ENCODE measurements at places on chromosomes 11 and 22.

GRCh38 chr22:50417411-50418210 is 57.2 kb downstream of the SBF1 start:
- DNase-seq: no peak

DNA sequence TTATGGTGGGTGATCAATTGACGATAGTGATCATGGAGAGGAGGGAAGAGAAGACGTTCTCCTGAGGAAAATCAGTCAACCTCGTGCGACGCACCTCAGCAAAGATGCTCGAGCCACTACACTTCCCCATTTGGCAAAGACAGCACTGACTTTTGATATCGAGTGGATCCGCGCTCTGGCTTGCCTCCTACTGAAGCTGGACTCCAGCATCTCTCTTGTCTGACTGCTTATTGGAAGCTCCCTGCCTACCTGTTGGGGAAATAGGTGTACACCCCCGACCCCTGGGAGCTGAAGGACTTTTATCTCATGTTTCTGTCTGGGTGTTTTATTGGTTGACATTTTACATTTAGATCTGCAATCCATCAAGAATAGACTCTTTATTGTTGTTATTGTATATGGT is 476.8 kb upstream of the B3GAT1 start:
- no peak for DNase-seq

DNA sequence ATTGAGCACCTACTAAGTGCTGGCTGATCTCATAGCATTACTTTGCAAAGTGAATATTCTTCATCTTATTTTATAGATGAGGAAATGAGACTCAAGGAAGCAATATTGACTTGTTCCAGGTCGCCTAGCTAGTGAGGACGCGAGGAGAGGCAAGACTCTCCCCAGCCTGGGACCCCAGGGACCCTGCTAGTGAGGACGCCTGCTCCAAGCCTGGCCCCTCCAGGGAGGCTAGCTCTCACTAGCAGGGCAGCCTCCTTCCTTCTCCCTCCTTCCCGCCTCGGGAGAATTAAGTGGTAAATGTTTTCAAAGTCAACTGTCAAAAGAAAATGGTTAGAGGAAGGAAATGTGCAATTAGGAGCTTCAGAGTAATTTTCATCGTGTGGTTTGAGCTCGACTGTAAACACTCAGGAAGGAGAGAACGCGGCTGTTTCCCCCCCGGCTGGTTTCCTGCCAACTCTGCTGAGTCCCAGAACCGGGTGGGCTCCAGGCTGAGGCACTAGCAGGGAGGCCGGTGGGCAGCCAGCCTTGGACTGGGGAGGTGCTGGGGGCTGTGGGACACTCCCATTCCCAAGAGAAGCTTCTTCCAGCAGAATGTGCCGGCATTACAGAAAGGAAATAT is 17.9 kb downstream of the MYEOV start:
- DNase-seq: no peak

- DNase-seq: peak; percentile 66
Measured at GRCh38 chr11:112174789-112175598, at the start of gene BCO2. Gene BCO2 (plus strand): TSS chr11:112175512. CDS start chr11:112175602, 90 bp downstream.

GRCh38 chr22:29152045-29152953 is 53.4 kb upstream of the EMID1 start:
- no peak for DNase-seq

GRCh38 chr11:72896431-72896830 is 82.2 kb downstream of the ATG16L2 start:
- DNase-seq: no peak

DNA sequence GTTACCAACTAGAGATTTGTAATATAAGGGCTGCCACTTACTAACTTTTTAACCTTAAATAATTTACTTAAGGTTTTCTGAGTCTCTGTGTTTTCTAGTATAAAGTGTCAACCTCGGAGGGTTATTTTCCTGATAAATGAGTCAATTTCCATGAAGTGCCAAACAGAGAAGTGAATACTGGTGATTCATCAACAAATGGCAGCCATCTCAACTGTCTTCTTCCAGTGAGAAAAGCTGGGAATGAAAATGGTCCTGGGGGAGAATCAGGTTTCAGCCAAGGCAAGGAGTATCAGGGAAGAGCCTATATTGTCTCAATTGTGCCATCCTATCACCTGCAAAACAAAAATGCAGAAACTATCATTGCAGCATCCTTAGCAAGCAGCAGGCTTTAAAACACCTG is 129.1 kb downstream of the LUZP2 start:
- DNase-seq: no peak

GRCh38 chr11:19607656-19608360 is 104.8 kb upstream of the NAV2 start:
- no peak for DNase-seq

DNA sequence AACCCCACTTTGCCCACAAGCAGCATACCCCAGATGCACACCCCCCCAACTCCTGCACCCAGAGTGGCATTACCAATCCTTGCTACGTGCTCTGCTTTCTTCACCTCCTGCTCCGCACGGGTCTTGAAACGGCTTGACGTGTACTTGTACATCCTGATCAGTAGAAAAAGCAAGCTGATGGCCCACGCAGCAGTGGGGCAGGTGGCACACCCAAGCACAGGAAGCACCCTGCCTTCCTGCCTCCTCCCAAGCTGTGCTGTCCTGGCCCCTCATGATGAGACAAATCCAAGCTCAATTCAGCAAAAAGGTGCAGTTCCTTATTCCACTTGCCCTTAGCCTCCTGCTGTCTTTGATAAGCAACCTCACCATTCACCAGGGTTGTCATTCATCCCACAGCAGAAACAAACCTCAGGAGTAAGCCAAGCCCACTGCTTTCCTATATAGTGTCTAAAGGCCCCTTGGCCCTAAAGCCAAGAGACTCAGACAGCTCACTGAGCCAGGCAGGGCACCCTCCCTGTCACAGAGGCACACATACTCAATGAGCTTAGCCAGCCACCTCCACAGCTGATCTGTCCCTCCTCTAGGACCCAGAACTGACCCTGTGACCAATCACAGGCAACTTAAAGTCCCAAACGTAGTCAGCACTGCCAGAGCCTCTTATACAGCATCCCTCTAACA is 27.8 kb downstream of the MORC2 start:
- DNase-seq: no peak

- DNase-seq: no peak
Measured at GRCh38 chr22:39177456-39177775, 24.9 kb upstream of the CBX7 start.

GRCh38 chr11:121236115-121237001 is 56.2 kb upstream of the SC5D start:
- DNase-seq: no peak

- DNase-seq: peak; percentile 35
Measured at GRCh38 chr11:32830413-32830738, 649 bp downstream of the PRRG4 start.

DNA sequence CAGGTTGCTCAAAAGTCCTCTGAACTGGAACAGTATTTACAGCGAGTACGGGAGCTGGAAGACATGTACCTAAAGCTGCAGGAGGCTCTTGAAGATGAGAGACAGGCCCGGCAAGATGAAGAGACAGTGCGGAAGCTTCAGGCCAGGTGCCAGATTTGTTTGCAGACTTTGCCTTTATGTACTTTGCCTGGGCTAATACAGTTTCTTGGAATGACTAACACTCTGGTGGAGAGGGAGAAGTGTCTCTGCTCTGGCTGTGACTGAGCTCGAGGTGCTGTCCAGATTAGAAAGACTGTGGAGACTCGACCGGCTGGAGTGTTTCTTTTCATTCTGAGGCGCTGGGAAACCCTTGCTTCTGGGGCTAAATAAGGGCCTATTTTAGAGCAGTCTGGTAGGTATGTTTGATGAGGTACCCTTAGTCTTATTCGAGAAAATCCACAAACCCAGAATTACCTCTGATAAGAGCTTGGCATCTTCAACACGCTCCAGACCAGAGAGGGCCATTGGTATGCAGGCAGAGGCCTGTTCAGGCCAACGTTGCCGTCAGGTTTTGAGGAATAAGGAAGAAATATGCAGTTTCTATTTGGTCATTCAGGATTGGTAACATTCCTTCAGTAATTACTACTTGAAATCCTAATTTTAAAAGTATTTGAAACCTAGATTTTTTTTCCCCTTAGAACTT is 76.5 kb downstream of the SWAP70 start:
- no peak for DNase-seq

- DNase-seq: peak; percentile 20
Measured at GRCh38 chr11:18277565-18278271, 11.7 kb downstream of the SAA1 start.

GRCh38 chr11:8068605-8069221 is 12.3 kb upstream of the TUB start:
- peak; percentile 72 for DNase-seq

GRCh38 chr11:134346101-134346975 is 14.6 kb downstream of the GLB1L2 start:
- no peak for DNase-seq

DNA sequence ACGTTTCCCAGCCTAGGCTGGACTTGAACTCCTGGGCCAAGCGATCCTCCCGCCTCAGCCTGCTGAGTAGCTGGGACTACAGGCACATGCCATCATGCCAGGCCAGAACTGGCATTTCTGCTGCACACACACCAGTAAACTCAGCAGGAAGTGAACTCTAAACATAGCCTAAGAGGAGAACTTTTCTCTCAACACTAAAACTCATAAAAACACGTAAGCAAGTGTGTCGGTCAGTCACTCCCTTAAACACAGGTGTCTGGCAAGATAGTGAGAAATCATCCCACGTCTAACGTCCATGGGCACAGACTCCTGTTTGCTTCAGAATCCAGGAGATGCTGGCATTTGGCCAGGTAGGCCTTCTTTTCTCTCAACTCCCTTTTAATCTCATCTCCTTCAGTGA is 104.8 kb downstream of the RPL27A start:
- DNase-seq: peak; percentile 35

- no peak for DNase-seq
Measured at GRCh38 chr22:44207981-44208317, 27.2 kb downstream of the PARVG start.

- DNase-seq: no peak
Measured at GRCh38 chr22:37784829-37785495, 22.8 kb upstream of the GCAT start.

DNA sequence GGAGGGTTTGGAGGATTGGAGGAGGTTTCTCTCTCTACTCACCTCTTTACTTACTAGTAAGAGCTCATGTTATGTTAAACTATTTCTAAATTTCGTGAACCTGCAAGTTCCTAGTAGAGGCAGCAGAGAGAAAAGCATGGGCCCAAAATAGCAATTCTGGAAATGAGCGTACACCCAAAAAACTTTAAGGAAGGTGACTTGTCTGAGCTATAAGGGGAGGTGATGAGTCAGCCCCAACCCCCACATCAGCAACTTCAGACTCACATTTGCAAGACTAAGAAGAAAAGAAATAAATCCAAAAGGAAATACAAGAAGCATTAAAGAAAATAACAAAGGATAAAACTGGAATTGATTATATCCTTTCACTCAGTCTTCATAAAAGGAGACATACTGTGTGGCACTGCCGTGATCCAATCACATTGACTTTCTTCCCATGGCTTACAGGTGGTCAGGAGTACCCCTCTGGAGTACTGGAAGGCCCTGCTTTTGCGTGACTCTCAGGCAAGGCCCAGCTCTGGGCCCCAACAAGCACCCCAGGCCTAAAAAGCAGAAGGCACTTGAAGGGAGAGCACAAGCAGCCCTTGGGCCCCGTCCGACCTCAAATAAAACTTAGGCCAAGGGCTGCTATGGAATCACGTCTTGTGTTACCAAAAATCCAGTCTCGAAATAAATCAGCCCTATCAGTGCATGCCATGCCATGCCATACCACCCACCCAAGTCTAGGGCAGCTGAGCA is 14.3 kb downstream of the PACSIN2 start:
- DNase-seq: no peak

DNA sequence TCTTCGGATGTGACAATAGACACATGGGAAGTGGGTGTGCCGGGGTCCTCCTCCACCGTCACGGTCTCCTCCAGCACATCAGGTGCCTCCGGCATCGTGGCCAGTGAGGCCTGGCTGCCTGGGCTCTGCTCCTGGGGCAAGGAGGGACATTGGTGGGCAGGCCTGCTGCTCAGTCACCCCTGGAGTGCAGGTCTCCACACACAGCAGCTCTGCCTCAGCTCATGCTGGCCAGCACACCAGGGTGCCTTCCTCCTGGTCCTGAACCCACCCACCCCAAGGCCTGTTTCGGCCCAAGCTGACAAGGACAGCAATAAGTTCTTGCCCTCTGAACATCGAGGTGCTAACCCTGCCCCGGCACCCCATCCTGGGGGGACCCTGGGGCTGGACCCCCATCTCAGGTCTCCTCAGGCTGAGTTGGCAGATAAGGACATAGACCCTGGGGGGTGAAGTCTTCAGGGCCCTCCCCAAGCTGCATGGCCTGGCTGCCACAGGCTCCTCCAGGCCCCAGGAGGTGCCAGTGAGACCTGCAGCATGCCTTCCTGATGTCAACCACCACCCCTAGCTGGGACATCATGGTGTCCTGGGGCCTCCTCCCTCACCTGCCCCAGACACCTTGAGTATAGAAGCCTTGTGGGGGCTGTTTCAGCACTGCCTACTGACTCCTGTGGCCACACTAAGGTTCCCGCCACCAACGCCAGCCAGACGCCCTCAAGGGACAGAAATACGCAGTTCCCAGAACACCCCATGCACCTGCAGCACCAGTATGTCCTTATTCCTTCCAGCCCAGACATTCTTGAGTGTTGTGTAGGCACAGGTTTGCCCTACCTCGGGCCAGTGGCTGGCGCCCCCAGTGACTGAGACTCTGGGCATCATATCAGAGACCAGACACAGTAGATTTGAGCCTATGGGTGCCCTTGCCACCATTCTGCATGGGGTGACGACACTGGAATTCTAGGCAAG is 34.4 kb downstream of the ARVCF start:
- no peak for DNase-seq

DNA sequence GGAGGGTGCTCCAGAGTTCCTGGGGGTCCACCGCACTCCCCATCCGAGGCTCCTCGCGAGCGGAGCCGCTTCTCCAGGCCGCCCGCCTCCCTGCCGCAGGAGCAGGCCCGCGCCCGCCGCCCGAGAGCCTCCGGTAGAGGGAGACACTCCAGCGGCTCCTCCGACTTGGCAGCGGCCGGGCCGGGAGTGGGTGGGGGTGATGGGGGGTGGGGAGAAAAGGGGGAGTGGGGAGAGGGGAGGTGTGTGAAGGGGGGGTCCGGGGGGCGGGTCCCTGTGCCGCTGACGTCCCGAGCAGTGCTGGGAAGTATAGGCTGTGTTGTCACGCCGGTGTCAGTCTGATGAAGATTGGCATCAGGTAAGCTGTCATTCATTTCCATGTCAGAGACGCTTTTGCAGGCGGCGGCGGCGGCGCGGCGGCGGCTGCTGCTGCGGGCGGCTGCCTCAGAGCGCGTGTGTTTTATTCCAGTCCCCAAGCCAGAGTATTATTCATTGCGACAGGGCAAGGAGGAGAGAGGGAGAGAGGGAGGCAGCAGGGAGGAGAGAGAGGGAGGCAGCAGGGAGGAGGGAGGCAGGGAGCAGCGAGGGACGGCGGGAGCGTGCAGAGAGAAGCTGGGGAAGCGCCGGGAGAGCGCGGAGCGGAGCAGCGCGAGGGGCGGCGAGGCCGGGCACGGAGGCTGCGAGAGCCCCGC is at the start of gene PKNOX2:
PKNOX2 (plus strand) TSS at position 330 of the 689 bp plus-strand sequence. CDS start 186,555 bp downstream, outside the sequence.
- DNase-seq: peak; percentile 28
